Activated T-cell treated with anti-CD3 and anti-CD28 coated beads for 48 hours (primary cell): ENCODE measurements at places on chromosomes 5 and 9.

- DNase-seq = no peak
These were observed 23.2 kb upstream of the GOLGA1 start for GRCh38 chr9:124964056-124964455.

DNA sequence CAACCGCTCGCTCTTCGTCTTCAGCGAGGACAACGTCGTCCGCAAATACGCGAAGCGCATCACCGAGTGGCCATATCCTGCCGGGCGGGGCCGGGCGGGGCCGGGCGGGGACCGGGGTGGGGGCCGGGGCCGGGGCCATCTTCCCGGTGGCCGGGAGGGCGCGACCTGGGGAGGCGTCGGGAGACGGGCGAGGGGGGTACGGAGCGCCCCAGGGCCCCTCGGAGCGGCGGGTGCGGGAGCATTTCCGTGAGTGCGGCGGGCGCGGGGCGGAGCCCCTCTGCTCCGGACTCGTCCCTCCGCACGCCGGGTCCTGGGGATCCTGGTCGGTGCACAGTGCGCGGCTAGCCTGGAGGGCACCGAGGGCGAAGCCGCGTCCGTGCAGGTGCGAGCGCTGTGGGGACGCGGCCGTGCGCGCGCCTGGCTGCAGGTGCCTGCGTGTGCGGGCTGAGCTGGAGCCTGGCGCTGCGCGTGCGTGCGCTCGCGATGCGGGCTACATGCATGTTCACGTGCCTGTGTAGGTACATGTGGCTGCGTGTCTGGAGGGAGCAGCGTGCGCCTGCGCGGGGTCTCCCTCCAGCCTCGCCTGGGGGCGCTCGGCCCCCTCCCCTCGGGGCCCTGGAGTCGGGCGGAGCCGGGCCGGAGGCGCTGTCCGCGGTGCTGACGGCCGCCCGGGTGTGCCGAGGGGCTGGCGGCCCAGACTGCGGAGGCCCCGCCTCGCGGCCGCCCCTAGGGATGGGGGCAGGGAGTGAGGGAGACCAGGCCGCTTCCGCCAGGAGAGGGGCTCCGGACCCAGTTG lies 762 bp downstream of the CACNA1B start:
- DNase-seq = peak; percentile 37

- no peak for DNase-seq
These were observed 567.2 kb downstream of the EFNA5 start for GRCh38 chr5:107103522-107103921.

- DNase-seq = no peak
These were observed 193.6 kb downstream of the ZSWIM6 start for GRCh38 chr5:61525512-61526206.

DNA sequence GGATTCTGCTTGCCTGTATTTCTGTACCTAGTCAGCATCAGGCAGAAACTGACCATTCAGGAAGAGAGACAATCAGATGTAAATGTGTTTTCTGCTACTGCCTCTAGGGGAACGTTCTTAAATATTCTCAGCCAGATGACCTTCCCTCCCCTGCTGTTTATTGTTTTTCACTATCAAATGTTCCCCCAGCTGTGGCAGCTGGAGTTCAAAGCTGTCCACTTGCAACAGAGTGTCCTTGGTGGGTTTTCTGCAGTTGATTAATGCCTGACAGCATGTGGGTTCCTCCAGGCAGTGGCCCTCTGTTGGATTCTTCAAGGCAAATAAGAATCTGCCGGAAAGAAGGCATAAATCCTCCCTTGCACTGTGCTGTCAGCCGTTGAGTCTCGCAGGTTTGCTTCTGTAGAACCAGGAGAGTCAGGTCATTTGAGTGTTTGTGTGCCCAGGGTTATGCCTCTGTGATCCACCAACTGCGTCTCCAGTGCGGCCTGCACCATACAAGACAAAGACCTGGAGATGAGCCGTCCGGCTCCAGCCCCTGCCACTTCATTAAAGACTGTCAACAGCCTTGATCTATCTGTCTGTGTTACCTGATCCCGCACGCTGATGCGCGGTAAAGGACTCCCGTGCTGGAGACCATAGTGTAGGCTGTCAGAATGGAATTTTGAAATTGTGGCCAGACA lies 203.4 kb downstream of the GADD45G start:
- no peak for DNase-seq
